Smooth muscle cell of the umbilical artery (primary cell): ENCODE measurements at places on chromosomes 11 and 22. TPM values are rescaled to one million over a fixed set of nuclear protein-coding genes. Genes with fewer than 3 reads are reported as not detected.

Gene CHEK1
- total RNA-seq: 16.3 and 32.5 TPM in 2 replicates

Gene POTEH
- total RNA-seq: not detected in 2 replicates

Gene TREH
- total RNA-seq: not detected in 2 replicates

Gene KCNK4
- total RNA-seq: not detected in 2 replicates

Gene MN1
- 0.55 and 1.8 TPM in 2 replicates for total RNA-seq

Gene TRAPPC4
- 105 and 115 TPM in 2 replicates for total RNA-seq

Gene CCDC87
- 0.32 and 0.89 TPM in 2 replicates for total RNA-seq

Gene SDF2L1
- total RNA-seq: 29.7 and 35.6 TPM in 2 replicates

Gene OR51B6
- not detected in 2 replicates for total RNA-seq

Gene TMA7B
- total RNA-seq: not detected in 2 replicates

Gene TYR
- total RNA-seq: not detected in 2 replicates

Gene METTL15
- total RNA-seq: 18.7 and 23.0 TPM in 2 replicates

Gene KDM4D
- total RNA-seq: 0.30 and 0.74 TPM in 2 replicates

Gene APOL1
- 14.6 and 29.1 TPM in 2 replicates for total RNA-seq

Gene MCAM
- 108 and 256 TPM in 2 replicates for total RNA-seq

Gene SERPIND1
- not detected in 2 replicates for total RNA-seq
